ENCODE measurements at places on chromosomes 7 and 10. TPM values are rescaled to one million over a fixed set of nuclear protein-coding genes. Genes with fewer than 3 reads are reported as not detected.
A peak's percentile ranks its signal among the peaks of the same experiment; 100 is the strongest.

GRCh38 chr7:74351836-74352235 lies 62.6 kb downstream of the CLIP2 start:
- no peak overlapping the region for H3K4me3 ChIP-seq
- DNase-seq: no peak
- no peaks in the 10 kb centered on the region for H3K4me1 ChIP-seq
- H3K36me3 ChIP-seq: no peaks in the 10 kb centered on the region
- no peaks in the 10 kb centered on the region for H3K27me3 ChIP-seq

DNA sequence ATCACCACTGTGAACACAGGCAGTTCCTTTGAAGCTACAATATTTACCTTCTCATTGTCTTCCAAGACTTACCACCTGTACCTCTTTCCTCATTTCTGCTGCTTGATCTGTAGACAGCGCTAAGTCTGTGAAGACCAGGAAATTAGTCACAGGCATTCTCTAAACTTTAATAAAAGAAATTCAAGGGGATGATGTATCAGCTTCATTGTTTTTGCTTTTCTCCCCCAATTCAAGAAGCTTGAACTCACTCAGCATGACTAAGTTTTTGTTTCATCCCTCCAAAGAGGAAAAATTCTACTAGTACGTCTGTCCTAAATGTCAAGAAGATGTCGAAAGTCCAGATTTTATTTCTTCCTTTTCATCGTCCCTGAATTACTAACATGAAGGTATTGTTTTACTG lies 75.3 kb upstream of the PPP1R9A start:
- H3K27ac ChIP-seq: no peak overlapping the region
- H3K27me3 ChIP-seq: no peaks in the 10 kb centered on the region
- no peak overlapping the region for H3K4me3 ChIP-seq
- H3K36me3 ChIP-seq: no peaks in the 10 kb centered on the region

DNA sequence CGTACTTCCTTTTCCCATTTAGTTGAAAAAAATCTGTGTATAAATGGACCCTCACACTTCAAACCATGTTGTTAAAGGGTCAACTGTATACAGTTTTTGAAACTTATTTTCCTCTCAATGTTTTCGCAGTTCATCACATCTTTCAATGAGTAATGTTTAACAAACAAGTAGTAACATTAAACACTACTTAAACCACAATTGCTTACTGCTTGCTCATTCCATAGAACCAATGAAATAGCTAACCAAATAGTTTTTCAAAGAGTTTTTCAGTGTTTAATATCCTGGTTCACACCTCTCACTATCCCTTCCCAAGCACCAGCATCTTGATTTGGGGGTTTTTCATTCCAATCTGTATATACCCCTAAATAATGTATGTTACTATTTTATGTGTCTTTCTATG lies 9.1 kb downstream of the SEM1 start:
- no peaks in the 10 kb centered on the region for H3K36me3 ChIP-seq
- H3K27me3 ChIP-seq: no peaks in the 10 kb centered on the region
- H3K4me3 ChIP-seq: no peak overlapping the region
- H3K4me1 ChIP-seq: peaks cover 20% of the 10 kb centered on the region
- DNase-seq: no peak

The ZNF12 gene
- total RNA-seq: 58.1 TPM

GRCh38 chr7:100221231-100221718 lies 1.5 kb downstream of the PVRIG start:
- H3K36me3 ChIP-seq: peaks cover 14% of the 10 kb centered on the region
- H3K4me3 ChIP-seq: peak overlapping the region; percentile 81
- peak; percentile 71 for DNase-seq

DNA sequence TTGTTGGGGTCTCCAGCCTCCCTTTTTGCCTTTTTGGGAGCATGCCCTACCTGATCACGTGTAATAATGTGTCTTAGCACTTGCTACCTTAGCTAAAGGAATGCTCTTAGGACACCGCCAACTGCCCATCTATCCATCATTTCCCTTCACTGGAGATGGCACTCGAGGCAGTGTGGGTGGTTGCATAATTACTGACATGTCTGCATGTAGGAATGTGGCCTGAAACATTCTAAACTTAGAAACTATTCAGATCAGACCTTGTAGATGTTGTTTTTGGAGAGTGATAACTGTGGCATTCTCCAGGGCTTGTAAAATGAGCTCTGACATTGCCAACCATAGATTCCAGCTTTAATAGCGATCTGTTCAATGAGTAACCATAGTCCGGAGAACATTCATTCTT lies 365.8 kb downstream of the BBS9 start:
- no peaks in the 10 kb centered on the region for H3K4me1 ChIP-seq
- H3K4me3 ChIP-seq: no peak overlapping the region
- H3K36me3 ChIP-seq: no peaks in the 10 kb centered on the region

DNA sequence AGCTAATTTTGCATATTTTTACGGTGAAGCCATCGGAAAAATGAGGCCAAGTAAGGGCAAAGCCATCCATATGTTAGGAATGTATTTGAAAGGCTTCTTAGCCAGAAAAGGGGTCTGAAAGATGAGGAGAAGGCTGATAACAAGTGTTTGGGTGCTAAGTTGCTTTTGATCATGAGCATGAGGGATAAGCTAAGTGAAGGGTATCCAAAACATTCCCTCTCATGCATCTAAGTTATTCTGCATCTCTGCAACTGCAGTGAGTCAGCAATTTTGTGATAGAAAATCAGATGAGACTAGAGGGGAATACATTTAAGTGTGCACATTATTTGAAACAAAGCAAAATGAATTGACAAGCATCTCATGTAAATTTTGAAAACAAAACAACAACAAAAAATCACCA lies 282.8 kb downstream of the GPR158 start:
- no peak overlapping the region for H3K27ac ChIP-seq
- H3K4me1 ChIP-seq: no peaks in the 10 kb centered on the region
- no peaks in the 10 kb centered on the region for H3K27me3 ChIP-seq
- DNase-seq: no peak

DNA sequence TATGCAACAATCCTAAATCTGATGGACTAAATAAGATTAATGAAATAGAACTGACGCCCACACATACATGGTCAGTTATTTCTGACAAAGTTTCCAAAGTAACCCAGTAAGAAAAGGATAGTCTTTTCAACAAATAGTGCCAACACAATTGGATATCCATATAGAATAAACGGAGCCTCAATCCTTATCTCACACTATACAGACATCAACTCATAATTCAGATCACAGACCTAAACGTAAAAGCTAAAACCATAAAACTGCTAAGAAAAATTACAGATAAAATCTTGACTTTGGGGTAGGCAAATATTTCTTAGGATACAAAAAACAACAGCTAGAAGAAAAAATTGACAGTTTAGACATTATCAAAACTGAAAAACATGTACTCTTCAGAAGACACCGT lies 8.5 kb downstream of the CACUL1 start:
- peaks cover 3% of the 10 kb centered on the region for H3K4me1 ChIP-seq
- H3K36me3 ChIP-seq: no peaks in the 10 kb centered on the region
- DNase-seq: no peak
- H3K27ac ChIP-seq: no peak overlapping the region
- no peaks in the 10 kb centered on the region for H3K27me3 ChIP-seq

- DNase-seq: no peak
- H3K27me3 ChIP-seq: no peaks in the 10 kb centered on the region
- peaks cover 24% of the 10 kb centered on the region for H3K4me1 ChIP-seq
- H3K27ac ChIP-seq: peak overlapping the region; percentile 97
- peaks cover 41% of the 10 kb centered on the region for H3K36me3 ChIP-seq
- H3K4me3 ChIP-seq: peak overlapping the region; percentile 99
These were observed 760 bp downstream of the CBX3 start for GRCh38 chr7:26202019-26202990.

- no peak overlapping the region for H3K4me3 ChIP-seq
- no peak overlapping the region for H3K27ac ChIP-seq
- no peaks in the 10 kb centered on the region for H3K27me3 ChIP-seq
- H3K36me3 ChIP-seq: no peaks in the 10 kb centered on the region
- no peaks in the 10 kb centered on the region for H3K4me1 ChIP-seq
- DNase-seq: no peak
These were observed 120.2 kb upstream of the TNS3 start for GRCh38 chr7:47702080-47702479.

The CEP55 gene
- total RNA-seq: not detected

DNA sequence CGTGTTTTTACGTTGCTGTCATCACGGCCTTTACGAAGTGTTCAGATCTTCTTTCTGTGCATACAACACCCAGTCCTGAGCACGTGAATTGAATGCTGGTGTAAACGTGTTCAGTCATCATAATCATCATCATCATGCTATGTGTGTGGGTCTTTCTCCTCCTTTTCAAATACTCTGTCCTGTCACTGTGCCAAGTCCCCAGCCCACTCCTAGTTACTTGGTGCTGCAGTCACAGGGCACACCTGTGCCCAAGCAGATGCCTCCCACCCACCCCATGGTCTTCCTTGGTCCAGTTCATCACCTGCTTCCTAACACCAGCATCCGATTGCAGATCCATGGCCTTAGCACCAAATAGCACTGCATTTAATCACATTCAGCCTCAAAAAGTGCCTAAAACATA lies 78.6 kb upstream of the MGMT start:
- H3K36me3 ChIP-seq: no peaks in the 10 kb centered on the region
- no peak overlapping the region for H3K4me3 ChIP-seq
- no peaks in the 10 kb centered on the region for H3K27me3 ChIP-seq
- no peak for DNase-seq
- H3K4me1 ChIP-seq: no peaks in the 10 kb centered on the region
- H3K27ac ChIP-seq: no peak overlapping the region

GRCh38 chr7:17716816-17717215 lies 223.5 kb downstream of the SNX13 start:
- H3K4me3 ChIP-seq: no peak overlapping the region
- H3K4me1 ChIP-seq: no peaks in the 10 kb centered on the region
- no peaks in the 10 kb centered on the region for H3K36me3 ChIP-seq
- no peak for DNase-seq

The SGCE gene
- 0.19 TPM for total RNA-seq

GRCh38 chr10:43043773-43044447 lies 33.0 kb upstream of the RET start:
- H3K36me3 ChIP-seq: no peaks in the 10 kb centered on the region
- no peak overlapping the region for H3K27ac ChIP-seq
- H3K27me3 ChIP-seq: no peaks in the 10 kb centered on the region
- no peaks in the 10 kb centered on the region for H3K4me1 ChIP-seq
- peak; percentile 17 for DNase-seq
- H3K4me3 ChIP-seq: no peak overlapping the region

The HOXA7 gene
- not detected for total RNA-seq

DNA sequence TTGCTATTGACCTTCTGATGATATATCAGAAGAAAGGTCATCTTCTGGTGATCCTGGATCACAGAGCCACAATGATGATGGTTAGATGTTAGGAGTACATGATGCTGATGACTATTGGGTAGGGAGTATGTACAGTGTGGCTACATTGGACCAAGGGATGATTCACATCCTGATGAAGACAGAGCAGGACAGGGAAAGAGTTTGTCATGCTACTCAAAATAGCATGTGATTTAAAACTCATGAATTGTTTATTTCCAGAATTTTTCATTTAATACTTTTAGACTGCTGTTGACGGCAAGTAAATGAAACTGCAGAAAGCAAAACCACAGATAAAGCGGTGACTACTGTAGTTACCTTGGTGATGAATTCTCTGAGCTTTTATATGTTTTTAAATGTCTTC lies 397.3 kb downstream of the PPP1R3A start:
- no peaks in the 10 kb centered on the region for H3K36me3 ChIP-seq
- H3K27ac ChIP-seq: no peak overlapping the region
- H3K27me3 ChIP-seq: no peaks in the 10 kb centered on the region
- no peak for DNase-seq
- H3K4me3 ChIP-seq: no peak overlapping the region

The C1QL3 gene
- total RNA-seq: not detected

- DNase-seq: peak; percentile 41
- H3K36me3 ChIP-seq: no peaks in the 10 kb centered on the region
- no peaks in the 10 kb centered on the region for H3K27me3 ChIP-seq
- no peak overlapping the region for H3K4me3 ChIP-seq
- no peaks in the 10 kb centered on the region for H3K4me1 ChIP-seq
These were observed 14.0 kb downstream of the LRGUK start for GRCh38 chr7:134140889-134141867.

- H3K4me3 ChIP-seq: no peak overlapping the region
- H3K27me3 ChIP-seq: no peaks in the 10 kb centered on the region
- H3K4me1 ChIP-seq: no peaks in the 10 kb centered on the region
- H3K27ac ChIP-seq: no peak overlapping the region
These were observed 30.4 kb downstream of the PDLIM1 start for GRCh38 chr10:95260397-95260881.

The PNLIPRP3 gene
- total RNA-seq: not detected

DNA sequence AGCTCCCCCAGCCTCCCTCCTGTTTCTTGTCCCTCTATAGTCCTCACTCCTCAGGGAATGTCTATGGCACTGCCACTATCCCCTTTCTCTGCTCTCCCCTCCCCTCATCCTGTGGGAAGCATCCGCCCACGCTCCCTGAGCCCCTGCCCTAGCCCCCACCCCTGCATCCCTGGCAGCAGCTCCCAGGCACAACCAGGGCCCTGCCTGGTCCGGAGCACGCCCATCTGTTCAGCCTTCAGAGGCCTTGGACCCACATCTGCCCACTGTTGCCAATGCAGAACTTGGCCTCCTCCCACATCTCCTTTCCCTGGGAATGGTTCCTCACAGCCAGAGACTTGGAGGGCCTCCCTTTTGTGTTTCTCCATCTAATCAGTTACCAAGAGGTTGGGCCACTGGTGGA lies 20.4 kb upstream of the TBRG4 start:
- DNase-seq: no peak
- no peak overlapping the region for H3K4me3 ChIP-seq
- H3K27ac ChIP-seq: no peak overlapping the region

The C10orf120 gene
- not detected for total RNA-seq

DNA sequence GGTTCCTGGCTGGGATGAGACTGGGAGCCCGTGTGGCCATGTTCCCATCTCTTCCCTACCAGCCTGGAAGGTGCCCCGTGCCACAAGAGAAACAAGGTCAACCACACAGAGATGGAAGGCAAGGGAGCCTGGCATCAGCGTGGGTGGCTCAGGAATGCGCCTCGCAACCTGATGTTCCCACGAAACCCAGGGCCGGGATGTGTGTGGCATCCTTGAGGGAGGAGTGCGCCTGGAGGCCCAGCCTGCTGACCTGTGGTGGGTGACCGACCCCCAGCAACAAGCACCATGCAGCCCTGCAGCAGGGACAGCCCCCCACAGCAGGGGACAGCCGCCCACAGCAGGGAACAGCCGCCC lies 267.2 kb downstream of the ELFN1 start:
- no peak overlapping the region for H3K4me3 ChIP-seq
- DNase-seq: no peak
- H3K4me1 ChIP-seq: peaks cover 40% of the 10 kb centered on the region
- H3K27ac ChIP-seq: peak overlapping the region; percentile 40
- H3K27me3 ChIP-seq: no peaks in the 10 kb centered on the region

- DNase-seq: peak; percentile 21
- peak overlapping the region; percentile 66 for H3K4me3 ChIP-seq
- H3K27me3 ChIP-seq: no peaks in the 10 kb centered on the region
- H3K36me3 ChIP-seq: peaks cover 3% of the 10 kb centered on the region
- peaks cover 23% of the 10 kb centered on the region for H3K4me1 ChIP-seq
These were observed 2.4 kb downstream of the CHST12 start for GRCh38 chr7:2405601-2406345.

GRCh38 chr7:152654971-152655370 lies 21.0 kb downstream of the XRCC2 start:
- H3K36me3 ChIP-seq: no peaks in the 10 kb centered on the region
- no peaks in the 10 kb centered on the region for H3K27me3 ChIP-seq
- no peaks in the 10 kb centered on the region for H3K4me1 ChIP-seq
- no peak overlapping the region for H3K4me3 ChIP-seq
- H3K27ac ChIP-seq: no peak overlapping the region

The BLNK gene
- 2.4 TPM for total RNA-seq

- H3K4me3 ChIP-seq: no peak overlapping the region
- no peaks in the 10 kb centered on the region for H3K27me3 ChIP-seq
- no peak for DNase-seq
- no peak overlapping the region for H3K27ac ChIP-seq
These were observed 51.5 kb downstream of the ZNRF2 start for GRCh38 chr7:30335763-30336487.

Data from naive thymus-derived CD4-positive, alpha-beta T cell (primary cell).